Mucosa of descending colon (tissue), 3 donors: ENCODE measurements at places on chromosomes 1 and 21.
A peak's percentile ranks its signal among the peaks of the same experiment; 100 is the strongest.

DNA sequence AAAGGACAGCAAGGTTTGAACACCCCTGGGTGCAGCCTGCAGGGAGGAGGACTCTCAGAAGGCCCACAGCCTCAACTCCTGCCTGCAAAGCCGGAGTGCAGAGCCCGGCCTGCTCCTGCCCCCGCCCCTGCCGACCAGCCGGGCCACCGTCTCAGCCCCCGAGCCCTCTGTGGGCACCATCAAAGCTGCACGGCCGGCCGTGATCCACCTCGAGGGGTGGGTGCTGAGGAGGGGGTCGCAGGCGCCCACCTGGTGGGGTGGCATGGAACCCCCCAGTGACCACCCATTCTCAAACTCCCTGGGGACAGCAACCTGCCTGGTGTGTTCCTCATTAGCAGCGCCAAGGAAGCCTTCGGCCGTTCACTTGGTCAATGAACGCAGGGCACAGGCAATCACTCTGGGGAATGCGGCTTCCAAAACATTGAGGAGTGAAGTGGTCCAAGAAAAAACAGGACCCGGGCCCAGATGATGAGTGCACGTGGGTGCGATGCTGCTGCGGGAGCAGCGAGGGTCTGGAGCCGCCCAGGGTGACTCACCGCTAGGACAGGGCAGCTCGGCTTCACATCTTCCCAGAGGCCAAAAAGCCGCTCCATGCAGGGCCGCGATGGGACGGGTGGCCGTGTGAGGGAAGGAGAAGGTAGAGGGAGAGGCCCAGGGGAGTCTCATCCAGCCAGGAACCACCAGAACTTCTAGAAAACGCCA is 157.6 kb downstream of the NPHP4 start:
- DNase-seq: no peak

DNA sequence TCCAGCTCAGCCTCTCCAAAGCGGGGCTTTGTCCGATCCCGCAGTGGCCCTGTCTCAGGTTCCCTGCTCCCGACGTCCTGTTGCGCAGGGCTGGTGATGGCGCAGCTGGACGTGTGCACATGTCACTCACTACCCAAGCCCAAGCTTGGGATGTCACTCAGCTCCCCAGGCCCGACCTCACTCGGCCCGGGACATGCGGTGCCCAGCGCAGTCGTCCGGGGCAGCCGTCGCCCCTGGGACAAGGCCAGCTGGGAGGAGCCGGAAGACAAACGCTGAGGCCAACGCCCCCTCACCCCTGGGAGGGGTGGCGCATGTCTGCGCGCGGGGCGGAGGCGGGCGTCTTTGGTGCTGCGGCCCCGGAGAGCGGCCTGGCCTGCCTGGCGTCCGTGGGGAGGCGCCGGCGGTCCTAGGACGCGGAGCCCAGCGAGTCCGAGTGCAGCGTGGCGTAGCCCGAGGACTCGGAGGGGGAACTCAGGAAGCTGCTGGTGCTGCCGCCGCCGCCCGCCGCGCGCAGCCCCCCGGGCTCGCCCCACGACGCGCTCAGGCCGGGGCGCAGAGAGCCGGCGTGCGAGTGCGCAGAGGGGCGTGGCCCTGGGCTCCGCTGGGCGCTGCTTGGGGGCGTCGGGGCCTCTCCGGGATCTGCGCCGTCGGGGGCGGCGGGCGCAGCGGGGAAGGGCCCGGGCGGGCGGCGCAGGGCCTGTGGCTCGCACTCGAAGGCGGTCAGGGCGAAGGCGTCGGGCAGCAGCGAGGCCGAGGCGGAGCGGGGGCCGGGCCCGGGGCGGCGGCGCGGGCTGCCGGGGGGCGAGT is 5.2 kb downstream of the HES3 start:
- peak; percentile 71 for DNase-seq

GRCh38 chr1:175918364-175918801 is 175.0 kb upstream of the TNR start:
- no peak for DNase-seq

DNA sequence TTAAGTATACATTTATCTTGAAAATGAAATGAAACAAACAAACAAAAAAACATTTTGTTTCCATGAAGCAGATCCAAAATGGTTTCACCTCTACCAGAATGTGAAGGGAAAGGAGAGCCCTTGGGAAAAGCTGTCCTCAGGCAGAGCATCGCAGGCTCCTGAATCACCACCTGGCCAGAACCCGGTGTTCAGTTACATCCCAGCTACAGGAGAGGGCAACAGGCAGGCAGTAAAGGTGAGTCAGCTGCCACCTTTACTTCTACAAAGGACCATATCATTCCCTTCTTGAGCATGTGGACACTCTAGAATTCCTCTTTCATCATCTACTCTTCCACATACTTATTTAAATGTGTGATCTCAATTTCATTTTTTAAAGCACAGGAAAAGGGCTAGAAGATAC is 151.2 kb downstream of the PIGK start:
- DNase-seq: no peak

- peak; percentile 51 for DNase-seq
These were observed 55.1 kb downstream of the RPL5 start for GRCh38 chr1:92886886-92887419.

DNA sequence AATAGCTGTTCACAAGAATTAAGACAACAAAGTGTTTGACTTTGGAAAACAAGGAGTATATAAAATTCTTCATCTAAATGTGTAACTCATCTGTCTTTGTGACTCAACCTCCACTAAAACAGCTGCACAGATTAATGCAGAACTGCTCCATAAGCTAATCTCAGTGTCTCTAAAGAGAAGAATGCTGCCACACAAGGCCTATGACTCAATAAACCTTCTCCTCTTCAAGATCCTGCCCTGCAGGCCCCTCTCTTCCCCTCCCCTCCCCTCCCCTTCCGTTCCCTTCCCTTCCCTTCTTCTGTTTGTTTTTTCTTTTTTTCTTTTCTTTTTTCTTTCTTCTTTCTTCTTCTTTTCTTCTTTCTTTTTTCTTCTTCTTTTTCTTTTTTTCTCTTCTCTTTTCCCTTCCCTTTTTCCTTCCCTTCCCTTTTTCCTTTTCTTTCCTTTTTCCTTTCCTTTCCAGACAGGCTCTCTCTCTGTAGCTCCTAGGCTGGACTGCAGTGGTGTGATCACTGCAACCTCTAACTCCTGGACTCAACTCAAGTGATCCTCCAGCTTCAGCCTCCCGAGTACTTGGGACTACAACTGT is 1052.8 kb downstream of the BRINP3 start:
- DNase-seq: no peak

DNA sequence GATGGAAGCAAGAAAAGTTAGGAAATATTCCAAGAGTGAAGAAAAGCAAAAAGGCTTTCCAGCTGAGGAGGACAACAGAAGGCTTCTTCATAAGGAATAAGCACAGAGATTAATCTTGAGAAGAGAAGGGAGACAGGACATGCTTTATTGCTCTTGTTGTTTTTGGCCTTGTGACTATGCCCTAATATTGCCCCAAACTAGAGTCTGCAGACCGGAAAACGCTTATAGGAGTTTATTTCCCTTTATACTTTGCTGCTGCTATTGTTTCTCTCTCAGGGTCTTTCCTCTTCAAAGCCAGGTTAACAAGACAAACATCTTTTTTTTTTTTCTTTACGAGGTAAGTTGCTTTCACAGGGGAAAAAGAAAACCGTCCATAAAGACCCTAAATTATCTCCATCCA is 991.4 kb downstream of the ADGRL2 start:
- DNase-seq: no peak

DNA sequence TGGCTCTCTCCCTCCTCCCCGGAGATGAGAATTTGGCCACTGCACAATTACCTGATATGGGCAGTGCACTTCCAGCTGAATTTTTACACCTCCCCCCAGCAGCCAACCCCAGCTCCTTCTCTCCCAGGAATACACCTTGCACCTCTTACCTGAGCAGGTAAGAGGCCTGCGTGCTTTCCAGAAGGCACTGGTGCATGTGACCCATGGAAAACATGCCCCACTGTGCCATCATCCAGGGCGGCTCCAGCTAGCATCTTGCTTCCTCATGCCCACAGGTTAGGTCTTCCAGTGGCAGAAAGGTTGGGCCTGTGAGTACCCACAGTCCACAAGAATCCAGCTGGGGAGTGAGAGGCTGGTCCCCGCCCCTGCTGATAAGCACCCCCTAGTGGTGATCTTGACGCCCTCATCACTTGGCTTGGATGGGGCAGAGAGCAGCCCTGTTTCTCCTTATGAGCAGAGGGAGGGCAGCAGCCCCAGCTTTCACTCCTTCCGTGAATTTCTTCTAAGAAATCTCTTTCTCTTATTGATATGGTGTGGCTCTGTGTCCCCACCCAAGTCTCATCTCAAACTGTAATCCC is 57.8 kb downstream of the EDARADD start:
- DNase-seq: peak; percentile 40

- no peak for DNase-seq
These were observed 19.6 kb downstream of the SCMH1 start for GRCh38 chr1:41222496-41222895.
